ENCODE measurements at places on chromosomes 6 and 20.

- no peak for DNase-seq
Observed at GRCh38 chr6:33546766-33547165, 33.3 kb downstream of the BAK1 start.

DNA sequence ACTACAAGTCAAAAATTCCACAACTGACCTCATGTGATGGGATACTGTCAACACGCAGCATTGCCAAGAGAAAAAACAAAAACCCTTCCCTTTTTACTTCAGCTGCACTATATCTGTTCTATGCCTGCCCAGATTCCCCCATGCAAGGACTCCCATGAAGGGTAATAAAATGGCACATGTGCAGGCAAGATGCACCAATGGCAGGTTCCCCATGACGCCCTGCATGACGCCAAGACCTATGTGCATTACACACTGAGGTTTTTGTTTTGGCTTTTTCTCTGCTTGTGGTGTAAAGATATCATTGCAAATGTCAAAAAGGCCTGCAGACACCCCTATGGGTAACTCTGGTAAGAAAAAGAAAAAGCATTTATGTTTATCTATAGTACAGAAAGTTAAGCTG is 403.4 kb downstream of the HDGFL1 start:
- no peak for DNase-seq

DNA sequence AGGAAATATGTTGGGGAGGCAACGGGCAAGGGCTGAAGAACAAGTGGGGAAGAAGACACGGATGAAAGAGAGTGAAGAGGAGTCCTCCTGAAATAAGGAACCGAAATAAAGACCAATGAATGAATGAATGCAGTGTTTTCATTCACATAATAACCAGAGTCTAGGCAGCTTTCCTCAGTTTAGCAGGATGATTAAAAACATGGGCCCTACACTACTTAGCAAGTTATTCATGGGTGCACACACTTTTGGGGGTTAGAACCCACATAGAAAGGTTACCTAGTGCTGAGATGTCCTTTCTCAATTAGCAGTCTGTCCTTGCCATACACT is 5.9 kb upstream of the FUCA2 start:
- no peak for DNase-seq

GRCh38 chr20:44135417-44136204 is 51.4 kb downstream of the JPH2 start:
- no peak for DNase-seq

Data from activated naive CD4-positive, alpha-beta T cell treated with Interleukin-2 at 50 U/mL for 16 hours (primary cell).